NCI-H2029 (cell line): ENCODE measurements at places on chromosomes 11 and 22.

- DNase-seq = no peak
Observed at GRCh38 chr22:49247194-49247924, 580.3 kb downstream of the BRD1 start.

DNA sequence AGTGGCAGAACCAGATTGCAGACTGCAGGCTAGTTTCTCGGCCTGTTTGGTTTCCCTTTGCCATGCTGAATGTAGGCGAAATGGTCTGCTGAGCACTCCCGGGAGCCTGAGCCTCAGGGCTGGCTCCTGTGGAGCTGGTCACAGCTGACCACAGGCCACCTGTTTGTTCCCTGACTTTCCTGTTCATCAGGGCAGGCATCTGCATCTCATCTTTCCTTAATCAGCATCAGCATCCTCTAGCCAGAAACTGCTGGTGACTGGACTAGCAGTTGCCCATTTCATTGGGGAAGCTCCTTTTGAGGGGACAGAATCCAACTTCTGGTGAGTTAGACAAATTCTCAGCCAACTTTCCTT, 20.2 kb upstream of the C11orf96 start:
- DNase-seq = no peak

GRCh38 chr11:22875869-22876473, 15.7 kb upstream of the CCDC179 start:
- DNase-seq = peak; percentile 90

GRCh38 chr11:44771841-44772240, 45.1 kb downstream of the TSPAN18 start:
- no peak for DNase-seq

DNA sequence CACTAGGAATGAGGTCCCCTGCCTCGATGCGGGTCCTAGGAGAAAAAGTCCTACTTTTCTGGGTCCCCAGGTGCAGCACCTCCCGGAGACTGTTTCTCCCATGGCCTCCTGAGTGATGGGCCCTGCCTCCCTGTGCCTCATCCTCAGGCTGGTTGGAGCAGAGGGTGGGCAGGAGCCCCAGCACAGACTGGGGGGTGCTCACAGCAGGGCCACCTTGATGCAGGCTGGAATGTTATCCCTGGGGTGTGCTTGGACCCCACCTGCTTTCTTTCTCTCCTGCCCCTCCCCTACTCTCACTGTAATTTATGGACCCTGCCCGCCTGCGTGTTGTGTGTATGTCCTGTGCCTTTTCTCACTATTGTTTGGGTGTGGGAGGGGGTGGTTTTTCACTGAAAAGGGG, 8.1 kb downstream of the SHISA8 start:
- no peak for DNase-seq

- no peak for DNase-seq
Observed at GRCh38 chr22:36881504-36882245, 20.9 kb downstream of the NCF4 start.

- DNase-seq = no peak
Observed at GRCh38 chr11:110947096-110947495, 234.9 kb upstream of the ARHGAP20 start.

GRCh38 chr11:116173506-116173905, 599.3 kb downstream of the BUD13 start:
- DNase-seq = no peak

GRCh38 chr11:19625438-19625837, 87.2 kb upstream of the NAV2 start:
- no peak for DNase-seq

GRCh38 chr11:1892116-1892515, 421 bp upstream of the PRR33 start:
- no peak for DNase-seq

DNA sequence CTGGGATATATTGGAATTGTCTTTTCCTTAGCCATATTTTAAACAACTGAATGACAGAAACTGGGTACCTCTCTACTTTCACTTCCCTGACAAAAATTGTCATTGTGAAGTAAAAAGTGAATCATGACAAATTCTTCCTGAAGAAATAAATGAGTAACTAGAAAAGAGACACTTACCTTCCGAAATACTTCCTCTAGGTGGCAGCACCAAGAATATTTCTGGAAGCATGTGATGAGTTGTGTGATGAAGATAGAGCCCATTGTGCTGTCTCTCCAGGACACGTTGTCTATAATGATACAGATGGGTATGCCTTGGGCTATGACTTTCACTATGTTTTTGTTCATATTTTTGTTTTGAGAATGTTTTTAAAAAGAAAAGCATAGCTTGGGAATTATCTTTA, 21.5 kb downstream of the CASP4 start:
- peak; percentile 8 for DNase-seq

GRCh38 chr11:118672846-118673245, 6.6 kb downstream of the TREH start:
- no peak for DNase-seq

GRCh38 chr11:132576706-132577105, 955.6 kb downstream of the OPCML start:
- DNase-seq = no peak

GRCh38 chr22:19680911-19681862, 33.1 kb upstream of the SEPTIN5 start:
- no peak for DNase-seq

DNA sequence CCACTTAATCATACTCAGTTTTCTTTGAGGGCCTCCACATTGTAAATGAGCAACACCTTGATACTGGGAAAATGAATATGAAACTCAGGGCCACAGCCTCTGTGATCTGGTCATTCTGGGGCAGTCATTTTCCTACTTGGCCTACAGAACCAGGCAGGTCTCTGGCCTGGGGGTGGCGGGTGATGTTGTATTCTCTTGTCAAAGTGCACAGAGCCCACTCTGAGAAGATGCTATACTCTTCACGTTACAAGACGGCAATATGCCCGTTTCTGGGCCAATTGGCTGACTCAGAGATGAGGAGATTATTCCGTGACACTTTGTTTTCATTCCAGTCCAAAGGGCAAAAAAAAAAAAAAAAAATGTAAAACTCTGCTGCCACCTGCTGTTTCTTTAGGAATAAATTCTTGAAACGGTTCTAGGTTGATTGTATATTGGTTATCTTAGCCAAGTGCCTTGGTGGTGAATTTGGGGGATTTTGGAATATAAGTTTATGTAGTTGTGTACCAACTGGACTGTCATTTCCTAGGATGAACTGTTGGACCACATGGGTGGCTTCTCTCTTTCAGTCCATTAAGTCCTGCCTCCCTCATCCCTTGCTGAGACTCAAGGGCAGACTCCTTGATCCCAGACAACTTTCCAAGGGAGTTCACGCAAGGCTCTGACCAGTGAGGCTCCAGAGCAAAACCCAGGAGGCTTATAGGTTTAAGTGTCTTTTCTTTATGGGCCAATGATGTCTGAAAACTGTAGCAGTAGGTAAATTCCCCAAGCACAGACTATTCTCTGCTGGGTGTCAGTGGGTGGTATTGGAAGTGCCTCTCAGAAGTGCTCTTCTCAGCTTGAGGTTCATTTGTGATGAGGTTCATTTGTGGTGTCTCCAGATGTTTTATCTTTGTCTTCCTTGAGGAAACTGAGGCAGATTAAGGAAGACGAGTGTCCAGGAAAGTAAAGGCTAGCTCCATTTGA, 18.2 kb downstream of the ADM start:
- DNase-seq = peak; percentile 71

DNA sequence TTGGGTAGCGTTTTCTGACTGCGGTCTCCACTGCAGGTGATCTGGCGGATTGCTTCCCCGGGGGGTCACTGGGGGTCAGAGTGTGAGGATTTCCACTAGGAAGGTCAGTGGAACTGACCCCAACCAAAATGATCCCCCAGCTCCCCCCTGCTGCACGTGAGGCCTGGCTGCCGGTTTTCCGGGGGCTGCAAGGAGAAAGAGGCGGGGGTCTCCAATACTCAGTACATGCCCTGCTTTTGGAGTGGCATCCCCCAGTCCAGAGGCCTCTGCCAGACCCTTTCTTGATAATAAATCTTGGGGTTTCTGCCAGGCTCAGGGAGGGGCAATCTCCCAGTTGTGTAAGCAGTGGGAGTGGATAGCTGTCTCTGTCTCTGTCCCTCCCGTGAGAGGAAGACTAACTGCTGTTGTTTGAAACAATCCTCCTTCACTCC, 71.5 kb upstream of the RTL6 start:
- no peak for DNase-seq

GRCh38 chr11:72818971-72819370, 4.8 kb downstream of the ATG16L2 start:
- DNase-seq = no peak

- DNase-seq = no peak
Observed at GRCh38 chr11:73164803-73165540, 22.9 kb upstream of the FCHSD2 start.

- DNase-seq = peak; percentile 35
Observed at GRCh38 chr22:36781656-36782627, 6.0 kb upstream of the IFT27 start.

DNA sequence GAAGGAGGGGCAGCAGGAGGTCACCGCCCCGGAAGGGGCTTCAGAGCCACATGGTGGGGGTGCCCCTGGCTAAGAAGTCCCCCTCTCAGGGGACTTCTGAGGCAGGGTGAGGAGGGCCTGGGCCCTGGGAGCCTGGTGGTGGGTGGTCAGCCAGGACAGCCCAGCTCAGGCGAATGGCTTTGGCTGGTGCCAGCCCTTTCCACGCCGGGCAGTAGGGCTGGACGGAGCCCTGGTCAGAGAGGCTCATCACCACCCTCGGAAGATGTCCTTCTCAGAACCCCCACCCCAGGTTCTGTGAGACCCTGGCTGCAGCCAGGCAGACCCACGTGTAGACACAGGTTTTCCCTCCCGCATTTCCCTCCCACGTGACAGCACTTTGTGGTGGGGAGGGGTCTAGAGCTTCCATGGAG, 35.9 kb downstream of the OSBPL5 start:
- no peak for DNase-seq

DNA sequence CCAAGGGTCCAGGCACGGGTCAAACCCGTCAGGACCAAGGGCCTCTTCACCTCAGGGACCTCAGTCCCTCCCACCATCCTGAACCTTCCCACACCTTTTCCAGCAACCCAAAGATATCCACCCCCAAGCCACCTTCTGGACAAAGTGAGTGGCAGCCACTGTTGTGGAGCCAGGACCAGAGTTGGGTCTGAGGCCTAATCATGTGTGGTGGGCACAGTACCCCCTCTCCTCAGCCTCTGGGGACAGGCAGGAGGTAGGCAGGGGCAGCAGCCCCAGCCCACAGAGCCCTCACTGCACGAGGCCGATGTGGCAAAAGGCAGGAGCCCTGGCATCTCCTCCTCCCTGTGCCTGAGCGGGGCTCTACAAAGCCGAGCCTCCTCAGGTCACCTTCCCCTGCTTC, 2.5 kb downstream of the KCNJ11 start:
- DNase-seq = no peak

DNA sequence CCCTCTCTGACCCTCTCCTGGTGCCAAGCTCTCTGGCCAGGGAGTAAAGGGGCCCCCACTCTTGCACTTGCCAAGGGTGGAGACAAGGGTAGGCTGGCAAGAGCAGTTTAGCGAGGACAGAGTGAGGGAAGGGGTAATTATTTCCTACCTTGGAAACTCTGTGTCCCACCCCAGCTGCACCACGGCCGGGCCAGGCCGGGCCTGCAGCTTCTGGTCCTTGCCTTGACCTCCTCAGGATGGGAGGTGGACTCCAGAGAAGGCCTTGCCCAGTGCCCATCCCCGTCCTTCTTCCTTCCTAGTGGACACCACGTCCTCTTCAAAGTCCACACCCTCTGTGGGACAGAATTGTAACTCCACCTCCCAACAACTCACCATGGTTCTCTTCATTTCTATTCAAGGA, 18.4 kb upstream of the OSBPL5 start:
- DNase-seq = no peak

GRCh38 chr22:44718418-44718817, 16.4 kb downstream of the PRR5 start:
- DNase-seq = no peak

GRCh38 chr22:42091455-42091782, 847 bp upstream of the NDUFA6 start:
- DNase-seq = no peak

- no peak for DNase-seq
Observed at GRCh38 chr11:36041988-36042611, 98.2 kb downstream of the LDLRAD3 start.

DNA sequence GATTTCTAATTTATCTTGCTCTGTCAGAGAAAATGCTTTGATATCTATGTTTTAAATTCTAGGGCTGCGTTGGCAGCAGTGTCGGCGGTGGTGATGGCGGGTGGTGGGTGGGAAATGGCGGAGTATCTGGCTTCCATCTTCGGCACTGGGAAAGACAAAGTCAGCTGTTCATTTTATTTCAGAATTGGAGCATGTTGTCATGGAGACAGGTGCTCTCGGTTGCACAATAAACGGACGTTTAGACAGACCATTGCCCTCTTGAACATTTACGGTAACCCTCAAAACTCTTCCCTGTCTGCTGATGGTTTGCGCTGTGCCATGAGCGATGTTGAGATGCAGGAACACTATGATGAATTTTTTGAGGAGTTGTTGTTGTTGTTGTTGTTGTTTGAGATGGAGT, 36.1 kb upstream of the PHOX2A start:
- no peak for DNase-seq

DNA sequence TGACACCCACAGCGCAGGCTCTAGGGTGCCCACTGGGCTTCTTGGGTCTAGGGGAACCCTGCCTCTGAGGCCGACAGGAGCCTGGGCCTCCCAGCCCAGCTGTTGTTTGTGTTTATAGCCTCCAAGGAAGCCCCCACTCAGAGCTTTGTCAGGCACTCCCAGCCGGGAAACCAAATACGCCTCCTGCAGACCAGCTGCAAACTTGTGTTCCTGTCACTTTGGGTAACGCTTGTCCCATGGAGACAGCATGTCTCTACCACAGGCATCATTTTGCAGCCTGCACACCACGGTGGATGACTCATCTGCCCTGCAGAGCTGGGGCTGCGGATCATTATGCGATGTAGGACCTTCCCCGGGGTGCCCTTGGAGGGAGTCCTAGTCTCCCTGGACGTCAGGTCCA, 40.6 kb upstream of the CRYBB3 start:
- no peak for DNase-seq

GRCh38 chr22:37314315-37315074, 32.2 kb downstream of the CYTH4 start:
- DNase-seq = no peak

GRCh38 chr11:2901196-2901796, 15.7 kb upstream of the CDKN1C start:
- DNase-seq = no peak

DNA sequence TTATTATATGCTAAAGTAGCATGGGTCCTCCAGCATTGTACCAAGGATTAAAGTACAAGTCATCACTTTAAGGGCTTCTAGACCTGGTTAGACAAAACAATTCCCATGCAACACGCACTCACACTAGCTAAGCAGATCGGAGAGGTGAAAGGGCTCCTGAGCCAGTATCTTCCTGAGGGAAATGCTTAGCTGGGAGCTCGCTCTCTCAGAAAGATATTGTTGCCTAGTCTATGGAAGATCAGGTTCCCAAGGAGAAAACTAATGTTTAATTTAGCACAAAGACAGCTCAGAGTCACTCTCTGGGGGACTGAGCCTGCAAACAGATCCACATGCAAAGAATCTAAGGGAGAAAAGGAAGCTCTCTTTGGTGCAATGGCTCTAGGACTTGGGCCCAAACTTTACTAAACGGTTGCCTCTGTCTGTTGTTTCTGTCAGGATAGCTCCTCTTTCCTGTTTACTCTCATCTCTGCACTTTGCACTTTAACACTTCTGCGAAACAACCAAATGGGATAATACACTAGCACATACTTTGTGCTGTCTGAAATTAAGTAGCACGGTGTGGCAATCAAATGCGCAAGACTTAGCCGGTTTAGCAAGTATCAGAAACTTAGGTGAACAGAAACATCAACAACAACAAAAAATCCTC, 10.7 kb downstream of the MAML2 start:
- DNase-seq = no peak

- DNase-seq = no peak
Observed at GRCh38 chr11:60879971-60880588, 12.7 kb downstream of the ZP1 start.

GRCh38 chr11:4050138-4050537, 44.5 kb upstream of the RRM1 start:
- no peak for DNase-seq
